Stimulated activated CD8-positive, alpha-beta memory T cell treated with anti-CD3 and anti-CD28 coated beads, Interleukin-15, amount 100 ng/mL, for 48 hours (primary cell): ENCODE measurements at places on chromosomes 16 and 17.

DNA sequence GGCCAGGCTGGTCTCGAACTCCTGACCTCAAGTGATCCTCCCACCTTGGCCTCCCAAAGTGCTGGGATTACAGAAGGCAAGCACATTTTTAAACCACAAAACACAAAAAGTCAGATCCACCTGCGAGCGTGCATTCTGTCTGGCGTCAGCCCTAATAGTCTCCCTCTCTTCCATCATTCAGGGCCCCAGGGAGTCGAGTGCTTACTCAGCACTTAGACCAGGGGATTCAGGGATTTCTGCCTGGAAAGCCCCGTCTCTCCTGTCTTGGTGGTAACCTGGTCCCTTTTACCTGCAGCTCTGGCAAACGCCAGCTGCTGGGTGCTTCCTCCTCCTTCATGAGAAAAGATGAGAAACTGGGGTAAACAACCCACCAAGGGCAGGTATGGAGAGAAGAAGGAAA lies 443.1 kb downstream of the SOX9 start:
- DNase-seq = no peak

- DNase-seq = no peak
Measured at GRCh38 chr17:4557626-4558346, 2.6 kb downstream of the GGT6 start.

DNA sequence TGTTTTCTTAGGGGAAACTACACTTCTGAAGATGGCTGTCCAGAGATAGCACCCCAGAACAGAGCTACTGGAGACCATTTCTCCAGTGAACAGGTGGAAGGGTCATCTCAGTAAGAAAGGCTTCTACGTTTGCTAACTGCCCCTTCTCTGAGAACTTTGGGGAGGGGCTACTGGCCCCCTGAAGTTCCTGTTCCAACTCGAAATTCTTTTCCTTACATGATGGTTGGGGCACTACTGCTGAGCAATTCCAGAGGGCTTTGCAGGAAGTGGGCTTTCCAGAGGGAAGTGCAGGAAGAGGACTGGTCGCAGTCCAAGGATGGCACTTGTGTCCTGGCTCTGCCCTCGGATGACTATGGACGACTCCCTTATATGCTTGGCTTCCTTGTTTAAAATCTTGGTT lies 31.2 kb downstream of the TOM1L2 start:
- DNase-seq = no peak

- peak; percentile 42 for DNase-seq
Measured at GRCh38 chr16:997440-998051, 16.0 kb downstream of the SOX8 start.

DNA sequence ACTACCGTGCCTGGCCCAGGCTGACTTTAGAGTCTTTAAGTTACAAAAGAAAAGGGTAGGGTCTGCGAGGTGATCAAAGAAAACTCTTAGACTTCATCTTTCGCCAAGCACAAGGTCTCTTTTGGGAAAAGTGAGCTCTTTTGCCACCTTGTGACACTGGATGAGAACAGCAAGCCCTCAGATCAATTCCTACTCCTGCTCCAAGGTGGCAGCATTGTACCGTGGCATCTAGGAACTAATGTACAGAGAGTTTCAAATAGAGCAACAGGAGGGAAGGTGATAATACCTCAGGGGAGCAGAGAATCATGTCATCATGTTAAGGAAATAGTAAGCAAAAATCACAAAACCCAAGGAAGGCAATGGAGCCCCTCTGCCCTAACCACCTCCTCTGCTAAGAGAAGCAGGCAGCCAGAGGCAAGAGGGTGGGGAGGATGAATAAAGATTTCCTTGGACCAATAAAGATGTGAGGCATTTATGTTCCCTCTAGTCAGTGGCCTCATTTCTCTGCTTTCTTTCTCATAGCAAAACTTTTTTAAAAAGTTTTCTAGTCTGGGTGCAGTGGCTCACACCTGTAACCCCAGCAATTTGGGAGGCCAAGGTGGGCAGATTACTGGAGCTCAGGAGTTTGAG lies 2.1 kb upstream of the C17orf78 start:
- DNase-seq = peak; percentile 43

- no peak for DNase-seq
Measured at GRCh38 chr16:12995721-12996372, 94.4 kb downstream of the SHISA9 start.

GRCh38 chr16:54594601-54595391 lies 308.2 kb upstream of the IRX3 start:
- no peak for DNase-seq

DNA sequence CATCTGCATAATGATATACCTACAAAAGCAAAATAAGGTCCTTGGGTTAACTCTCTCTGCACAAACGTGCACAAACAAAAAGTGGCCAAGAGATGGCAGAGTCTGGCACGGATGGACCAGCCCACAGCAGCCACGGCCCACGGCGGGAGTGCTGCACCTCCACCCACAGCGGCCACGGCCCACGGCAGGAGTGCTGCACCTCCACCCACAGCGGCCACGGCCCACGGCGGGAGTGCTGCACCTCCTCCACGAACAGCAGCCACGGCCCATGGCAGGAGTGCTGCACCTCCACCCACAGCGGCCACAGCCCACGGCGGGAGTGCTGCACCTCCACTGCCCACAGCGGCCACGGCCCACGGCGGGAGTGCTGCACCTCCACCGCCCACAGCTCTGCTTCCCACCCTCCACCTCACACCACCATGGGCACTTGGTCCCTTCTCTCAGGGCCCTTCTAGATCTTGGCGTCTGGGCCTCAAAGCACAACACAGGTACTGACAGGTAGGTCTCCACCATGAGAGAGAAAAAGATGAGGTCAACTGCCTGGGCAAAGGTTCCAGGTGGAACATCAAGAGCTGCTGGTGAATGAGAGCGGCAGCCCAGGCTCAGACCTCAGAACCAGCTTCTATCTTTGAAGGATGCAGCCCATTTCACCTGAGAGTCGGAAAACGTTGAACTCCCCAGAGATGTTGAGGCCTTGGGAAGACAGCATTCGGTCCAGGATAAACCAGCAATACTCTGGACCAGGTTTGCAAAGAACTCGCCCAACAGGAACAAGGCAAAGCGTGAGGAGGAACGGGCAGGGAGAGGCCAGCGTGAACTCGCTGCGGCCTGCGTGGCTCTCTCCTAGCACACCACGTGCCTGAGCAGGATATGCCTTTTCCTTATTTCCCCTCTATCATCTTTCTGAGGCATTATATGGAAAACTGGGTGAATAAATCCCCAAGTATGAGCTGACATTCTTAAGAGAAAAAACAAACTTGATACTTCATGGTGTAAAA lies 124.5 kb downstream of the ZNF778 start:
- DNase-seq = no peak
